Astrocyte of the hippocampus (primary cell): ENCODE measurements at places on chromosomes 5 and 9.

DNA sequence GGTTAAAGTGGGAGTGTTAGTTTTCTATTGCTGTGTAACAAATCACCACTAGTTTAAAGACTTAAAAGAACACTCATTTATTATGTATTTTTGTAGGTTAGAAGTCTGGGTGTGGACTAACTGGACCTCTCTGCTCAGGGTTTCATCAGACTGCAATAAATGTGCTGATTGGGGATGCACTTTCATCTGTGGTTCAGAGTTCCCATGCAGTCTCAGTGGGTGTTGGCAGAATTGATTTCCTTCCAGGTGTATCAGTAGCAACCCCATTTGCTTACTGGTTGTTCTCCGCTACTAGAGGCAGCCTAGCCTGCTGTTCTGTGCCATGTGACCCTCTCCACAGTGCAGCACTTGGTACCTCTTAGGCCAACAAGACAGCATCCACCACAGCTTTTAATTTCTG is 2200.5 kb downstream of the MAT2B start:
- DNase-seq = no peak

- no peak for DNase-seq
Measured at GRCh38 chr5:55021410-55021809, 2.6 kb upstream of the GZMK start.

DNA sequence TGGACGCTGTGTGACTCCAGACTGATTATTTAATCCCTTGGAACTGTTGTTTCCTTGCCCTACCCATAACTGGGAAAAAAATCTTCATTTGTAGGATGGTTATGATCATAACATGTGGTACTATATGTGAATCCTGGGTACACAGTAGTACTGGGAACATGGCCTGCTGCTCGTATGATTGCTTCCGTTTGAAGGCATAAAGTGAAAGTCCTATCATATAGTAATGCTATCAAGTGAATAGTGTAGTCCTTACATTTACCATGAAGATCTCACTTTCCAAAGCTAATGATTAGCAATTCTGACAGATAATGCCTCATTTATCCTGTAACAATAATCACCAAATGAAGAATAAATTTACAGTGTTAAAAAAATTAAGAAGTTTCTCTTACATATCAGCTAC is 53.2 kb downstream of the MEF2C start:
- DNase-seq = no peak

DNA sequence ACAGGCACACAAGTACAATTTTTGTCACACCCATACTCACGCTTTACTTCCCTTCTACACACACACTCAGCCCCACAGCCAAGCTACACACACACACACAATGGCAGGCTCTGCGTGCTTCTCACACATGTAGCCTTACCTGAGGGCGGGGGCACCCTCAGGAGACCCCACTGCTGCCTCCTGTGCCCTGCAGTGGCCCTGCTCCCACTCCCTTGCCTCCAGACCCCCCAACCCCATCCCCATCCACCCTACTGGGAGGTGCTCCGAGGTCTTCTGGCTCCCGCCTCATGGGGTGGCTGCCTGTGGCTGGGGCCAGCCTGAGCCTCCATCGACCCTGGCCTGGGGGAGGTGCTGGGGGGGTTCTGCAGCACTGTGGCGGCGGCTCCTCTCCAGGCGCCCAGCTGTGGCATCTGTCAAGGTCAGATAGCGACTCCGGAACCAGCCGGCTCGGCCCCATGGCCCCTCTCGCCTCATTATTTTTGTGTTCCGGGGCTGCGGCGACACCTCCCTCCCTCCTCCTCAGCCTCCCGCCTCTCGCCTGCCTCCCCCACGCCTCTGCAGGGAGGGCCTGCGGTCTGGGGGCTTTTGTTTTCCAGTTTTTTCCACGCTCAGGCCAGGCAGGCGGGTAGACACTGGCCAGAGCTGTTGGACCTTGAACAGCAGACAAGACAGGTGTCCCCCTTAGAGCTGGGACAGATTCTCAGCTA is 21.7 kb downstream of the CXXC5 start:
- DNase-seq = peak; percentile 76

DNA sequence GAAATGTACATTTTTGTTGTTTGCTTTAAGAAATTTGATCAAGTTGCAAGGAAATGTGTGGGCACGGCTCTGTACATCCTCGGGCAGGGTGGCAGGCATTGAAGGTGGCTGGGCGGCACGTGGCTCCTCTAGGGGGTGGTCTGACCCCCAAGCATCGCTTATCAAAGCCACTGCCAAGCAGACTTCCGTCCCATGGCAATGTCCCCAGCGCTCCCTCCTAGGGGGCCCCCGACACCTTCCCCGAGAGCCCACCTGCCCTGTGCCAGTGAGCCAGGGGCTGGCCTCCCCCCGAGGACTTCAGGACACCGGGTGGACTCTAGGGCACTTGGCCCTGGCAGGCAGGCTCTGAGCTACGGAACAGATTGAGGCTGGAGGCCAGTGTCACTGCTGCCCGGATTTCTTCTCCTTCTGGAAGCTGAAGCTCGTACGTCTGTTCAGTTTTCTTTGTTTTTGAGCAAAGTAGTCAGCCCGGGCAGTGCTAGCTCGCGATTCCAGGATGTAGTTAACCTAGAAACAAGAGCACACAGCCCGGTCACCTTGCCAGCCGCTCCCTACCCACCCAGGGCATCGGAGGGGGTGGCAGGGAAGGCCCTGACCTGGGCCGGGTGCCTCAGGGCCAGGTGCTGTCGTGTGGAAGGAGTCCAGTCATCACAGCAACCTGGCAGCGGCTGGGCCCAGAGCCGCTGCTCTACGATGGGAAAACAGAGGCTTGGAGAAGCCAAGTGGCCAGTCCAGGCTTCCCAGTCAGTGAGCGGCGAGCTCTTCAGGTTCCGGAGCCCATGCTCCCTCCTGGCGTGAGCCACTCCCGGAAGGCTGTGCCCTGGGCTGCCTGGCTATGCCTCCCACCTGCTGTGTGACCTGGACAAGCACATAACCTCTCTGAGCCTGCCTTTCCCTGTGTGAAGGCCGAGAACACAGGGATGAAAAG is 177.1 kb downstream of the GAPVD1 start:
- no peak for DNase-seq

DNA sequence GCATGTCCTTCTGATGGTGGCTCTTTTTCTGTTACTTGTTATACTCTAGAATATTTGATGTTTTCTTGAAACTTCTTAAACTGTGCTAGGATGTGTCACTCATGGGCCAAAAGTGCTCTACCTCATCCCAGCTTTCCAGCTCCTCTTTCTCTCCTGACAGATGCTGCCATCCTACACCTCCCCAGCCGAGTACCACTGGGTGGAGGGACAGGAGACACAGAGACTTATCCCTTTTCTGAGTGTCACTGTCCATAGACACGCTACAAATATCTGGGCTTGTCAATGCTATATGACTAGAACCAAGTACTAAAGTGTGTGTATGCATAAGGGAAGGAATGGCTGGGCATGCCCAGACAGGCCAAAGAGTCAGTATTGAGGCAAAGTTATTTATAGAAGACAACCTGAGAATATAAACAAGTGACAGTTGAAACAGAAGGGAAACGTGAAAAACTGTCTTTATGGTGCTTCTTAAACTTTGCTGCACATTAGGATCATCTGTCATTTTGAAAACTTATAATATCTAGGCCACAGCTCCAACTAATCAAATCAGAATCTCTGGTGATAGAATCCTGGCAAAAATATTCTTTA is 188.0 kb downstream of the CARTPT start:
- no peak for DNase-seq

DNA sequence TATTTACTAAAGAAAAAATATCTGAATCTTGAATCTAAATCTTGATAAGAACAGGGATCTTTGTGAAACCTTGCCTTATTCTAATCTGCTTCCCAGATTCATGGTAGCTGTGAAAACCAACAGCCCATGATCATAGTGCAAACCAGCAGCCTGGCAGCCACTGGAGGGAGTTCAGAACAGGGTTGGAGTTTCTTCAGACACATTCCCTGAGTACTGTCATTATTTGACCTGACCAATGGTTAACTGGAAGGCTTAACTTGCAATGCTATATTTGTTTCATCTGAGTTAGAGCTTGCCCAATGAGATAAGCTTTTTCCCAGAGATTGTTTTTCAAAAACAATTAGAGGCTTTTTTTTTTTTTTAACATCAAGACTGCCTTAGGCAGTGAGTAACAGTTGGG is 47.8 kb downstream of the LOX start:
- no peak for DNase-seq

- no peak for DNase-seq
Measured at GRCh38 chr9:98484162-98484561, 224.6 kb downstream of the GABBR2 start.

- peak; percentile 91 for DNase-seq
Measured at GRCh38 chr5:74630453-74631066, 10.0 kb downstream of the ENC1 start.

DNA sequence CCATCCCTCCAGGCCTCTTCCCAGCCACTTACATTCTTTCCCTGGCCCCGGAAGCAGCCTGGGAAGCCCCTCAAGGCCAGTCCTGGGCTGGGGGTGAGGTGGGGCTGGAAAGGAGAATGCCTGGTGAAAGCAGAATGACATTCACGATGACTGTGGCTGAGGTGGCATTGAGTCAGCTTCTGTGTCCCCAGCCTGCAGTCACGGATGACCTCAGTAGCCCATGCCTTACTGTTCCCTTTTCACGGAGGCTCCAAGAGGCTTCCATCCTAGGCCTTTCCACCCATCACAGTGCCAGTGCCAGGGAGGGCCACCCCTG is 2.7 kb downstream of the PRDM12 start:
- DNase-seq = no peak

GRCh38 chr5:157026789-157027424 is 32.0 kb downstream of the HAVCR1 start:
- DNase-seq = no peak

GRCh38 chr5:155394727-155395126 is 381.2 kb downstream of the KIF4B start:
- no peak for DNase-seq

GRCh38 chr9:74570879-74571512 is 73.9 kb downstream of the RORB start:
- peak; percentile 45 for DNase-seq

- DNase-seq = no peak
Measured at GRCh38 chr5:87329114-87329513, 61.4 kb downstream of the RASA1 start.

- DNase-seq = peak; percentile 10
Measured at GRCh38 chr5:66620711-66621110, 24.5 kb downstream of the MAST4 start.

DNA sequence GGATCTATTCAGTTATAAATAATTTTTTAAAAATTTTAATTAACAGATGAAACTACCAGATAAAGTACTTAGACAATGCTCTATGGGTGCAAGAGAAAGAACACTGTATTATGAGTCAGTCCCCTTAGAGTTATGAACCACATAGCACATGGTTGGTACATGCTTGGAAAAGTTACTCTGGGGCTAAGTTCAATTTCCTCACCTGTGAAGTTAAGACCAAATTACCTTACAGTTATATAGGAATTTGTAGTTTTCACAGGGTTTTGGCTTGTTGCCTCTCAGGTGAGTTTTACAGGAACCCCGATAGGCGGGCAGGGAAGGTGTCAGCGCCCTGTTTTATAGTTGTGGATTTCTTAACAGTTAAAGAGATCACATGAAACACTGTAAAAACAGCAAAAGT is 1.2 kb downstream of the PANK3 start:
- DNase-seq = peak; percentile 23

DNA sequence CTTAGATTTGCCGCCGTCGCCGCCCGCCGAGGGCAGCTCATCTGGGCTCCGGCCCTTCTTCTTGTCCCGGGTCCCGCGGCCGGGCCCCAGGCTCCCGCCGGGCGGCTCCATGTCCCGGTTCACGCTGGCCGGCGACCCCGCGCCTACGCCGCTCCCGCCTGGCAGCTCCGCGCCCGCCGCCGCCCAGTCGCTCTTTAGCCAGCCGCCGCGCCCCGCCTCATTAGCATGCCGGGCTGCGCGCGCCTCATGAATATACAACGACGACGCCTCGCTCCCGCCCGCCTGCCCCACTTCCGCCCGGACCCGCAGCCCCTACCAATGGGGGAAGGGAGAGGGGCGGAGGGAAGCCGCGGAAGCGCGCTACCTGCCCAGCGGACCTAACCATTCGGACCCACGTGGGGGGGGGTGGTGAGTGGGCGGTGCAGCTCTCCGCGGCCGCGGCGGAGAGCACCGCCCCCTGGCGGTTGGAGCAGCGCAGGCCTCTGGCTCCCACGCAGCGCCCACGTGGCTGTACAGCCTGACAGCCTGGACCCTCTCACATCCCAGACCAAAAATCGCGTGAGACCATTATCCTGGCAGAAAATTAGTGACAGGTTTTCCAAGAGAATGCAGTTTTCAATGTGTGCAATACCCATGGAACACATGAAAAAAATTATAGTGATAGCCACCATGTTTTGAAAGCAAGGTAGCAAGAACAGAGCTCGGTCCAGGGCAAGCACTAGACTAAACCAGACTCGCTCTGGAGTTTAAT is at the start of gene DIAPH1:
TSS of gene DIAPH1 (minus strand) at position 197 of the 751 bp plus-strand sequence. CDS start at position 111, 86 bp downstream.
- peak; percentile 99 for DNase-seq

- no peak for DNase-seq
Measured at GRCh38 chr5:73268826-73269225, 95.8 kb downstream of the TMEM174 start.

DNA sequence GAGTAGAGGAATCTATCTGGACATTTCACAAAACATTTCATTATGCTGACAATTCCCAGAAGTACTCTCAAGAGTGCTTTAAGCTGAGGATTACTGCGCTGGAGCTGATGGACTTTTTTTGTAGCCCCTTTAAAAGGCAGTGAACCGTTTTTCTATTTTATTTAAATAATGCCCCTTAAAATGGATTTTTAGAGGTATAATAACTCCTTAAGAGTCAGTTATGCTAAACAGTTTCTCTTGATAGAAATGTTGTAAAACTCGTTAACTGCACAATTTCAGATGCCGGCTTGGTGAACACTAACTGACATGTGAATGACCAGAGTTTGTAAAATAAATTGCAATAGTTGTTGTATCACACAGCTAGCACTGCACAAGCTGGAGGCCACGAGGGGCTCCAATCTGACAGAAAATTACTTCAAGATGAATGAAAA is 174.0 kb downstream of the NR2F1-AS1 start:
- no peak for DNase-seq

GRCh38 chr5:120614531-120615180 is 150.6 kb downstream of the PRR16 start:
- DNase-seq = peak; percentile 86

DNA sequence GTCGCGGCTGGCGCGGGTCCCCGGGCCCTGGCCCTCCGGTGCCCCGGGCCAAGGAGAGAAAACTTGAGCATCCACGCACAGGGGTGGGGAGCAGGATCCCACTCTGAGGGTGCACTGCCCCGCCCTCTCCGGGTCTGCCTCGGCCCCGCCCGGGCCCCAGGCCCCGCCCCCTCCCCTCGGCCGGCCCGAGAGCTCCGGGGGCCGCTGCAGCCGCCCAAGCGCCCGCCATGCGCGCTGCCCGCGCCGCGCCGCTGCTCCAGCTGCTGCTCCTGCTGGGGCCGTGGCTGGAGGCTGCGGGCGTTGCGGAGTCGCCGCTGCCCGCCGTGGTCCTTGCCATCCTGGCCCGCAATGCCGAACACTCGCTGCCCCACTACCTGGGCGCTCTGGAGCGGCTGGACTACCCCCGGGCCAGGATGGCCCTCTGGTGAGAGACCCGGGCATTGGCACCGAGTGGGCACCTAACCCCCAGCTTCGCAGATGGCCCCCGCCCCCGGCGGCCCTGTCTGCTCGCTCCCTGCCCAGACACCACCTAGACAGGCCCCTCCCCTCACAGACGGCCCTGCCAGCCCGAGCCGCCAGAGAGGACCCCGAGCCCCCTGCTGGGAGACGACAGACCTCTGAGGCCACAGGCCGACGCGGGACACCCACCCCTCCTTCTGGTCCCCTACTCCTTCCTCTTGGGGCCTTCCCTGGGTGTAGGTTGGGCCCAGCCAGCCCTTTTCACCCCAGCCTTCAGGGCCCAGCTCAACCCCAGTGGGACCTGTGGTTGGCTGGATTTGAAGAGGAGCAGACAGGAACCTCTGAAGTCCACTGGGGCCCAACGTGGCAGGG is at the start of gene CERCAM:
TSS of gene CERCAM (plus strand) at position 207 of the 831 bp plus-strand sequence. CDS start at position 228, 21 bp downstream.
- DNase-seq = peak; percentile 75
